ENCODE measurements at places on chromosomes 4 and X.

DNA sequence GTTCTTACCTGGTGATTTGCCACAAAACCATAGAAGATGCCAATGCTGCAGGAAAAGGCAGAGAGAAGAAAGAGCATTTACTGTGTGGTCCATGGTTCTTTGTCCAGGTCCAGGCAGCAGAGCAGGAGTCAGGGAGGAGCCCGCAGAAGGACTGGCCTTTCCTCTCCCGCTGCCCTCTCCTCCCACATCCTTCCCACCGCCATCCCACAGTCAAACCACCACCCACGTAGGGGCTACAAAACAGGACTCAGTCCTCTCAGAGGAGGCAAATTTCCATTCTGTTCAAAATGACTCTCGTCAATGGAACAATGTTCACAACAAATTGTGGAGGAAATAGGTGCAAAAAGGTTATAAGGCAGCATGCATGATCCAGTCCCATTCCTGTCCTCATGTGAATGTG, 58.6 kb downstream of the PROM1 start:
- no peak for DNase-seq

DNA sequence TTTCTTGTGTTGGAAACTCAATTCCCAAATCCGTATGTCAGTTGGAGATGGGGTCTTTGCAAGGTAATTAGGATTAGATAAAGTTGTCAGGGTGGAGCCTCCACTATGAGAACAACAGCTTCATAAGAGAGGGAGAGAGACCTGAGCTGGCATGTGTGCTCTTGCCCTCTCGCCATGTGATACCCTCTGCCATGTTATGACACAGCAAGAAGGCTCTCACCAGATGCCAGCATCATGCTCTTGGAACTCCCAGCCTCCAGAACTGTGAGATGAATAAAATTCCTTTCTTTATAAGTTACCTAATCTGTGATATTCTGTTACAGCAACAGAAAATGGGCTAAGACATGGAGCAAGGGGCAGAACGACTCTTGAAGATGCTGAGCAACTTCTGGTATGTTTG, 201.9 kb upstream of the BOD1L1 start:
- no peak for DNase-seq

- DNase-seq = no peak
Measured at GRCh38 chrX:153728095-153728494, 3.4 kb downstream of the ABCD1 start.

DNA sequence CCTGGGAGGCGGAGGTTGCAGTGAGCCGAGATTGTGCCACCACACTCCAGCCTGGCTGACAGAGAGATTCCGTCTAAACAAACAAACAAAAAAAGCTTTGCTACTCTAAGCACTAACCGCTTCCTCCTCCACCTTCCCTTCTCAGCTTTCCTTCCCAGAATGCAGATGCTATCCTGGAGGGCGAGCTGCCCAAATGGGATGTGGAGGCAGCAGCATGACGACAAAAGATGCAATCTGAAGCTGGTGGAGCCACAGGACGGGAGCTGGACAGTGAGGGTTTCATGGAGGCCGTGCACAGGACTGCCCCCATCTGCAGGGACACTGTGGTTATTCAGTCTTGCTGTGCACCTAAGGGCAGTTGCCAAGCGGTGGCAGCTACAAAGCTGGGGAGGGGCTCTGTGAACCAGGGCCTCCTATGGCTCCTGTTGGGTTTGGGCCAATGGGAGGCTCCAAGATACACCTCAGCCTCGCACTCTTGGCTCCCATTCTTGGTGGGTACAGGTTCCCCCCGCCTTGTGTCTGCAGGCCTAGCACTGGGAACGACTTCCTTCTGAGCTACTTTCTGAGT, 47.4 kb downstream of the WDR1 start:
- DNase-seq = no peak

DNA sequence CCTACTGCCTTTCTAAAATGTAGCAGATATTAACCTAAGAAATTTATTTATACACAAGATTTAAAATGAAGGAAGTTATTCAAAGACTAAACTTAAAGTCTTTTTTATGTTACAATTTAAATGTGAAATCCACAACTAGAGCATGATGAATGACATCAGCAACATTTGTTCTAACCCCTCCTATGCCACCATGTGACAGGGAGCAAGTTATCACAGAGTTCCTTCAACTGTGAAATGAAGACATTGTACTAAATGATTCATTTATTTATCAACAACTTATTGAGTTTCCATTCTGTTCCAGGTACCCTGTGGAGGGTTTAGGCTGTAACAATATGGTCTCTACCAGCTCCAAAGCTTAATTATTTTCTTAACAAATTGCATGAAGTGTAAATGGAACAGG, 76.9 kb downstream of the SLC39A8 start:
- no peak for DNase-seq

GRCh38 chr4:137529432-137529831, 2.9 kb downstream of the PCDH18 start:
- no peak for DNase-seq

DNA sequence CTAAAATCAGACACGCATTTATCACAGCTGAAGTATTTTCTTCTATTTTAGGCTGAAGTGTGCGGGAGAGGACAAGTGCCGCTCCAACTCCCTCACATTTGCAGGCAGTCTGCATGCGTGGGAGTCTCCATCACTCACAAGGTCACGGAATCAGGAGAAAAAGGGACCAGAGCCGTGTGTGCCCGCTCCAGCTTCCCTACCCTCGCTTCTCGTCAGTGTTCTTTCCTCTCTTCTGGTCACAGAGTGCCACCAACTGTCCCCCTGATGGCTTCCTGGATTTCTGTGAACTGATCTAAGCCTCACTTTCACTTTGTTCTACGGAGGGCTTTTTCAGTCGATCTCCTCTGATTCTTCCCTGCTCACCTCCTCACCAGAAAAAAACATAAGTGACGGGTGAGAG, 407.4 kb upstream of the AADAT start:
- DNase-seq = no peak

DNA sequence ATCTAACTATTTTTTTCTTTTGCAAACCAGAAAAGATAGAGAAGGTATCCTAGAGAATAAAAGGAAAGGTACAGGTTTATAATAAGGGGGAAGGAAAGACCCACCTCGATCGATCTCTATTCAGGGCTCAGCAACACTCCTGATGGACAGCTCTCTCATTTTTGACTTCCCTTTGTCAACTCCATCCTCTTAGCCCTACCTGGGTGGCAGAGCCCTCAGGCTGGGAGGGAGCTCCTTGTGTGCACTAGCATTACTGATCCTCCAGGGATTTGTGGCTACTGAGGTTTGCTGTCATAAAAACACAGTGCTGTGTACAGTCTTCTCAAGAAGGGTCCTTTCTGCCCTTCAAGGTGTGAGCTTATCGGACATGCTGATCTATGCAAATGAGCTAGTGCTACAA, 111.0 kb downstream of the MID1 start:
- no peak for DNase-seq

- no peak for DNase-seq
Measured at GRCh38 chr4:183095199-183095512, 3.9 kb upstream of the WWC2 start.

DNA sequence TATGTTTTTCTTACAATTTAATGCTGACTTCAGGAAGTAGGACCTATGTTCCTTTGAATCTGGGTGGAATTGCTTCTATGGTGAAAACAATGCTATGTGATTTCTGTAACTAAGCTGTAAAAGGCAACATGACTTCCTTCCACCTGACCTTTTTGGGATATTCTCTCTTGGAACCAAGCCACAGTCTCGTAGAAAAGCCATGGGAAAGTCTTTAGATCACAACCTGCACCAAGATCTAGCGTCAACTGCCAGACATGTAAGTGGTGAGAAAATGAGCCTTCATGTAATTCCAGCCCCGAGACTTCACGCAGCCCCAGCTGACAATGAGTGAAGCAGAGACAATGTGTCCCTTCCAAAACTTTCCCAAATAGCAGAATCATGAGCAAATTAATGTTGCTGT, 297.0 kb upstream of the DCAF8L1 start:
- no peak for DNase-seq

- DNase-seq = no peak
Measured at GRCh38 chr4:128427832-128428366, 140.3 kb upstream of the PGRMC2 start.

- no peak for DNase-seq
Measured at GRCh38 chrX:21958916-21959315, 18.4 kb downstream of the SMS start.

DNA sequence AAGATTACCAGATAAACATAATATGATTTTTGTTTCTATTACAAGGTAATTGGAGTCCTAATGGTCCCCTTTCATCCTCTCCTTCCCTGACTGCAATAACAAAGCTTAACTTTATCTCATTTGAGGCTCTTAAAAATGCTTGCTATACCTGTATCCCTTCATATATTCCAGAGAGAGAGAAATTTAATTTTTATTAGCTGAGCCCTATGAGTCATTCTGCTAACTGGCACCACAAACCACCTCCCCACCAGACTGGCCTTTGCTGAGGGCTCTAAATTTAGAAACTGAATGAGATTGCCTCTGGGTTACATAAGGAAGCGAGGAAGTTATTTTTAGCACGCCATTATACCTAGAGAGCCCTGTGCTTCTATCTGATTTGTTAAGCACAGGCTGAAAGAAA, 27.4 kb downstream of the CBLL2 start:
- DNase-seq = no peak

GRCh38 chrX:70174754-70175153, 2.5 kb upstream of the DGAT2L6 start:
- DNase-seq = no peak

DNA sequence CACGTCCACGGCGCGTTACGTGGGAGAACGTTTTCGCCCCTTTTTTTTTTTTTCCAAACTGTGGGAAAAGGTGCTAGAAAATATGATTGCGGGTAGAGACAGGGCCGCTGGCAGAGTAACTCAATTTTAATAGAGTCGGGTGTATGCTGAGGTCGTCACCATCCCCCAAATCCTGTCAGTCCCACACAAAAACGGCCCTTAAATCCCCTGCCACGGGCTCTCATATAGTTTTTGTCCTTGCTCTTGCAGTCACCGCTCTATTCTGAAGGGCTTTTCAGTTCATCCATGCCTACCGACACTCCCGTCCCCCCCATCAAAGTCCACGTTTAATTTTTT, 796 bp upstream of the MED14 start:
- no peak for DNase-seq
